ENCODE measurements at places on chromosomes 6 and 20.

GRCh38 chr6:135937106-135937505 lies 85.6 kb downstream of the PDE7B start:
- DNase-seq, result no peak

GRCh38 chr6:81769824-81770223 lies 17.3 kb upstream of the TENT5A start:
- DNase-seq, result no peak

- no peak for DNase-seq
These were observed 52.1 kb downstream of the BMP2 start for GRCh38 chr20:6819599-6819998.

DNA sequence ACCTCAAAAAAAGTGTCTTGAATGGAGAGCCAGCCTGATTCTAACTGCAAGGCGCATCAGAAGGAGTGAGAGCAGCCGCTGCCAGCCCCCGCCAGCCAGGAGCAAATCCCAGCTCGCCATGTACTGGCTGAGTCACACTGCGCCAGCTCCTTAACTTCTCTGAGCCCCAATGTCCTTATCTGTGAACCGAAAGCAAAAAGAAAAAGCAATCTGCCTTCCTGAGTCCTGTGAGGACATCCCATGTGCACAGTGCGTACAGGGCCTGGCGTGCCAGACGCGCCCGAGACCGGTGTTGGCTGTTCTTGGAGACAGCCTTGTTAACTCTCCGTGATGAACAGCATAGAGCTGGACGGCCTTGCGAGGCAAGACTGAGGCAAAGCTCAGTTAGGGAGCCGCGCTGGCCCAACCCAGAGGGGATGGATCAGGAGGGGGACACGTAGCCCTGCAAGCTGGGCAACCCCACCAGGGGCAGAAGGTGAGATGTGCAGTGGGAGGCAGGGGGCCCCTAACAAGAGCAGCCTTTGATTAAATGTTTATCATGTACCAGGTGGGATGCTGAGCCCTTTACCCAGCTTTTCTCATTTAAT lies 122.7 kb downstream of the AGPAT4 start:
- no peak for DNase-seq

GRCh38 chr6:88629838-88630494 lies 333.5 kb downstream of the RNGTT start:
- no peak for DNase-seq

GRCh38 chr6:105733556-105734162 lies 330.8 kb upstream of the PREP start:
- DNase-seq, result no peak

- DNase-seq, result no peak
These were observed 69.5 kb downstream of the NOL4L start for GRCh38 chr20:32515631-32516101.

GRCh38 chr20:32448306-32449056 lies 90.3 kb downstream of the ASXL1 start:
- no peak for DNase-seq

DNA sequence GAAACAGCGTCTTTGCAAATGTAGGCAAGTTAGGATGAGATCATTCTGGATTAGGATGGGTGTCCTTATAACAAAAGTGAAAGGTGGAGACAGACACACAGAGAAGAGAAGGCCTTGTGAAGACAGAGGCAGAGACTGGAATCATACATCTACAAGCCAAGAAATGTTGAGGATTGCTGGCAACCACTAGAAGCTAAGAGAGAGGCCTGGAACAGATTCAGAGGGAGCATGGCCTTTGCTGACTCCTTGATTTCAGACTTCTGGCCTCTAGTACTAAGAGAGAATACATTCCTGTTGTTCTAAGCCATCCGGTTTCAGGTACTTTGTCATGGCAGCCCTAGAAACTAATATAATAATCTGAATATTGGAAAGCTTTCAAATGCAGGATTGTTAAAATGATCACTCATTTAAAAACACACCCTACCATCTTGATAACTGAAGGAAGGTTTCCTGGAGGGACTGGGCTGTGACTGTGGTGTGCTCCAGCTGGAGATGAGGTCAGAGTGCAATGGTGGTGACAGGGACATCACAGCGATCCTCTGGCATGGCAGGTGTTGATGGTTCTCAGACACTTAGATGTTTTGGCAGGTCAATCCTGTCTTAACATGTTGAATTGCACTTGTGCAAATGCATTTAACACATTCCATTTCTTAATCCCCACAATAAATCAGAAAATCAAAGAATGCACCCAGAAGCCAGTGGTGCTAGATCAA lies 25.1 kb downstream of the CD83 start:
- no peak for DNase-seq

DNA sequence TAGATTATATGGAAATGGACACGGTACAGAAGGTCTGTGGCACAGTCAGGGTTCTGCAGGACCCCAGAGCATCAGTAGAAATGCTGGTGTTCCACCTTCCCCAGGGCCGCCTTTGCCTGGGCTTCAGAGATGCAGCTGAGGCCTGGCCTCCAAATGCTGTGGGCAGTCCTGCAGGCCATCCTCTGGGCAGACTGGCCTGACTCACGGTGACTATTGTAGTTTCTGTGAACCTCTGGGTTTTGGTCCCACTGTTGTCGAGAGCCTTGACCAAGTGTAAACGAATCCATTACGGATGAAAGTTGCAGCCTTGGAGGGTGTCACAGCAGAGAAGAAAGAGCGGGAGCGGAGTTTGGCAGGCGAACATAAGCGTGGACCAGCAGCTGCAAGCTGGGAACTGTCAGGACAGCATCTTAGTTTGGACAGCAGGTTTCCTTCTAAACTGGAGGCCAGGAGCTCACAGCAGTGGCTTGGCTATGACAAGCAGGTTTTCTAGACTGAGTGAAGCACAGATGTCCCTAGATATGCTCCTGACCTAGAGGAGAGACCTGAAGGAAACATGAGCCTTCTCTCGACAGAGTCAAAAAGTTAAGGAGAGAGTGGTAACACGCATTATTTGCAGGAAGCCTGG lies 46.2 kb upstream of the BCLAF1 start:
- DNase-seq, result no peak

GRCh38 chr6:37704923-37705238 lies 7.2 kb upstream of the MDGA1 start:
- no peak for DNase-seq

DNA sequence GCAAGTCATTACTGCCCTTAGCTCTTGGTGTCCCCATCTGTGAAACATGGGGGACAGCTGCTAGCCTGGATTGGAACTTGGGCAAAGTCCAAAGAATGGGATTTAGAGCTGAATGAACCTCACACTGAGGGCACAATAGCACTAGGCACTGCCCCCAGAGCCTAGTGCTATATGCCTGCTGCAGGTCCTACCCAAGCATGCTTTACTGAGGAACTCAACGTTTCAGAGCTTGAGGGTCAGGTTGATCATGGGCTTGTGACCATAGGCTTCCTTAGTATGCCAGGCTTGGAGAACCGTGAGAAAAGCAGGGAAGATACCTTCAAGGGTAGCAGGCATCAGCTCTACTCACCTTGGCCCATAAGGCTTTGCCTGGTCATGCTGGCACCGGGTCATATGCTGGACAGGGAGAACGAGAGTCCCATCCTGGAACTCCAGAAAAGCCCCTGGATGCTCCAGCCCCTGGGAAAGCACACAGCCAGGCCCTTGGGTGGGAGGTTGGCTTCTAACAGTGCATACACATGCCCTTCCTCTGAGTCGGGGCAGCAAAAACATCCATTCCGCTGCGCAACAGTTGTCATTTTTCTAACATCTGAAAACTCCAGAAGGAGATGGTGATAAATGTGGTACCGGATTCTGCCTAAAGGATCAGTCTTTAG lies 29.7 kb downstream of the EIF2S2 start:
- no peak for DNase-seq

- peak; percentile 47 for DNase-seq
These were observed 637 bp downstream of the ARID1B start for GRCh38 chr6:156777577-156778453.

GRCh38 chr6:137957471-137957870 lies 90.4 kb downstream of the TNFAIP3 start:
- DNase-seq, result no peak

- no peak for DNase-seq
These were observed 396.2 kb downstream of the EPM2A start for GRCh38 chr6:145339089-145339488.

DNA sequence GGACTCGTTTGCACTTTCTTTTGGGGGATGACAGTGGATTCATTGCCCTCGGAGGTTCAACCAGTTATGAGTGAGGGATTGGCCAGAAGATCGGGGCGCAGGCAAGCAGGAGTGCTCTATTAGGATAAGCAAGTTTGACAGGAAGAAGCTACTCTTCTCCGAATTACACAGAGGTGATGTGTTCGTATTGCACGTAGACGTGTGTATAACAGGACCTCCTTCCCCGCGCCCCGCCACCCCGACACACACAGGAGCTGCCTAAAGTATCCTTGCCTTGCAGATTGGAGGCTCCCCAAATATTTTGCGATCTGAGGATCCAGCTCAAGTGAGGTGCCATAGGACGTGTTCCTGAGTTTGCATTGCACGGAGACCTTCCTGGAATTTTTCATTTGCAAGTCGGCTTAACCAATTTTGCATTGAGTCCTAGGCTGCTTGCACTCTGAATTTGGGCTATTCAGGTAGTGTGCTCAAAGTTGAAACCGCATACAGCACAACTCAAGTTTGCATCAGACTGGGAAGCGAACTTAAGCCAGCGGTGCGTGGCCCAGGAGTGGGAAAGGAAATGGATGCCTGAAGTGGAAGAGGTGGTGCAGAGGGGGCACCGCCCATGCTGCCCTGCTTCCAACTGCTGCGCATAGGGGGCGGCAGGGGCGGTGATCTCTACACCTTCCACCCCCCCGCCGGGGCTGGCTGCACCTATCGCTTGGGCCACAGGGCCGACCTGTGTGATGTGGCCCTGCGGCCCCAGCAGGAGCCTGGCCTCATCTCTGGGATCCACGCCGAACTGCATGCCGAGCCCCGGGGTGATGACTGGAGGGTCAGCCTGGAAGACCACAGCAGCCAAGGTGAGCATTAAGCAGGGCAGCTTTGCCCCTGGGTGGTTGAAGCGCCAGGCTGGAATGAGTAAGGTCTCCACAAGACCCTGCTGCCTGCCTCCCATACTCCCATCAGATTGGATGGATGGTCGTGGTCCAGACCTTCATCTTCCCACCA lies 770 bp downstream of the TCF19 start:
- no peak for DNase-seq

GRCh38 chr20:39795401-39796272 lies 833.5 kb downstream of the DHX35 start:
- no peak for DNase-seq

GRCh38 chr6:125301435-125302391 lies at the start of gene HDDC2:
Gene HDDC2, minus strand, starts transcription at chr6:125301967. Its CDS starts 35 bp downstream, at chr6:125301932.
- peak; percentile 32 for DNase-seq

- DNase-seq, result no peak
These were observed 72.8 kb downstream of the ATXN1 start for GRCh38 chr6:16688436-16688835.

DNA sequence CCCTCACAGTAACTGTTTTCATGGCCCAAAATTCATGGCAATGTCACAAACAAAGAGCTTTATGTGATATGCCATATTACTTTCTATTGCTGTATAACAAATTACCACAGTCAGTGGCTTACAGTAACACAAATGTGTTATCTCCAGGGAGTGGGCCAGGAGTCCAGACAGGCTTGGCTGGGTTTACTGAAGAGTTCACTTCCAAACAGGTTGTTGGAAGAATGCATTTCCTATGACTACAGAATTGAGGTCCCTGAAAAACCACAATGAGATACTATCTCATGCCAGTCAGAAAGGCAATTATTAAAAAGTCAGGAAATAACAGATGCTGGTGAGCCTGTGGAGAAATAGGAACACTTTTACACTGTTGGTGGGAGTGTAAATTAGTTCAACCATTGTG lies 431.9 kb downstream of the PKHD1 start:
- DNase-seq, result no peak

GRCh38 chr6:39911513-39912125 lies 22.6 kb downstream of the MOCS1 start:
- DNase-seq, result no peak

DNA sequence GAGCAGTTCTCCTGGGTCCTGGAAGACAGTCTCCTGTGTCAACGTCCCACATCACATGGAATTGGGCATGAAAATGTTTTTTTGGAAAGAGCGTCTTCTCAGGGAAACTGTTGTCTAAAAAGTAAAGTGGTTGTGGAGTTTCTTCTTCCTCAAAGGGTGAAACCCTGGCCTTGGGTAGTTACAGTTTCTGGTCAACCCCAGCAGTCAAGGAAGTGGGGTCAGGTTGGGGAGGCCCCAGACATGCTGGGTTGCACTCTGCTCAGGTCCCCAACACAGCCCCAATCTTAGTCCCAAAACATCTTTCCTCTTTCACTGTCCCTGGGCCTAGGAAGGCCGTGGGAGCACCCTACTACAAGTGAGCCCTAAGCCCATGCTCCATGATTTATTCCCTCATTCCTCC lies 996 bp upstream of the NFKBIE start:
- no peak for DNase-seq

DNA sequence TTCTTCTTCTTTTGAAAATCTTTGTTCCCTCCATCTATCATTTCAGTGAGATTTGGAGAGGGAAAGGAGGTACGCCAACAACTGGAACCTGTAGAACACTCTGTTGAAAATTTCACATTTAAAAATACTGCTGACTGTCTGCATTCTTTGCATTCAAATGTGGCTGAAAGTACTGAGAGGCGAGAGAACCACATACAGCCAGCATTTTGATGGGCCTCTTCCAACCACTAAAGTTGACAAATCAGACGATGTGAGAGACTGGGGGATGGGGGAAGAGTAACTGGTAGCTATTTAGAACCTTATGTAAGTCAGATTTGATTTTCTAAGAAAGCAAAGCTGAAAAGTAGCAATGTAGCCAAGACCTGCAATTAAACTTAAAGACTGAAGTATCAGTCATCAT lies 77.5 kb downstream of the FKBP5 start:
- no peak for DNase-seq

DNA sequence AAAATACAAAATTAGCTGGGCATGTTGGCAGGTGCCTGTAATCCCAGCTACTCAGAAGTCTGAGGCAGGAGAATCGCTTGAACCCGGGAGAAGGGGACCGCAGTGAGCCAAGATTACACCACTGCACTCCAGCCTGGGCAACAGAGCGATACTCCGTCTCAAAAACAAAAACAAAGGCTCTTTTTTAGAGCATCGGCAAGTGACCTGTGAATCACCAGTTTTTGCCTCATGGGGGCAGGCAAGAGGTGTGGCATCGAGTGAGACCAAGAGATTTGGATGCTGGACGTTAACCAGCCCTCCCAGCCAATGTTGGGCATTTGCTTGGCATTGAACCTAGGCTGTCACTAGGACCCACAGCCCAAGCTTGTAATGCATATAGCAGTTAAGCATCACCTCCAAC lies 14.6 kb upstream of the CDK5RAP1 start:
- DNase-seq, result no peak

DNA sequence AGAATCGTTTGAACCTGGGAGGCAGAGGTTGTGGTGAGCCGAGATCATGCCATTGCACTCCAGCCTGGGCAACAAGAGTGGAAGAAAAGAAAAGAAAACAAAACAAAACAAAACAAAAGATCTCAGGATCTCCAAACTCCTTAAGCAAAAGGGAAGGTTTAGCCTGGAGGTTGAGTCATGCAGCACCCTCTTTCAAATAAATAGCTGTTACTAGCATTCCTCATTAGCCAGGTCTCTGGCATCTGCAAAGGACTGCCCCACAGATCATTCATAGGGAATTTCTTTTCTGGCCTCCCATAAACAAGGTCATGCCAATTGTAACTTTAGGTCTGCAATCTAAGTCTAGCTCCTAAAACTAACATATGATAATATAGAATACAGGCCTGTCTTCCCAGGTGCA lies 37.2 kb downstream of the EDN1 start:
- DNase-seq, result no peak

GRCh38 chr6:155171747-155172449 lies 91.9 kb upstream of the CLDN20 start:
- no peak for DNase-seq

GRCh38 chr6:118562959-118563358 lies 14.9 kb downstream of the PLN start:
- no peak for DNase-seq

- DNase-seq, result no peak
These were observed 236.5 kb downstream of the GMPR start for GRCh38 chr6:16474772-16475493.

Data from activated T-helper 9 cell treated with anti-CD3 and anti-CD28 coated beads, Interleukin-2, amount 50 U/mL, for 16 hours (primary cell).